ENCODE measurements at places on chromosomes 2 and 18.

DNA sequence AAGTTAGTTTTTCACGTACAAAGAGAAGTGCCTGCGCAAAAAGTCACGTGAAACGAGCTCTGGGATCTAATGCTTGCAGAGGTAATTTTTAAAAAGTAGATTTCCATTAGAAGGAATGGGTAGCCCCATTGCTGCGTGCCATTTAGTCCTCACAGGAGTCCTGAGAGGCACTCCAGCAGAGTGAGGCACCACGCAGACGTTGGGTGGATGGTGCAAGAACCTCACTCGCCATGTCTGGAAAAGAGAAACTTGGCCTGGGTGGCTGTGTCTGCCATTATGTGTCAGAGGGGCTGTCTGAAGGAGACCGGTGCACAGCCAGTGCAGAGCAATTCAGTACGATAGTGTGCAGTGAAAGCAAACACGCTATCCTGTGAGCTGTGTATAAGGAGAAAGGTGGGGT is 1.8 kb upstream of the HDAC4 start:
- DNase-seq: no peak

- no peak for DNase-seq
These were observed 83.3 kb upstream of the ZNF521 start for GRCh38 chr18:25435149-25435782.

DNA sequence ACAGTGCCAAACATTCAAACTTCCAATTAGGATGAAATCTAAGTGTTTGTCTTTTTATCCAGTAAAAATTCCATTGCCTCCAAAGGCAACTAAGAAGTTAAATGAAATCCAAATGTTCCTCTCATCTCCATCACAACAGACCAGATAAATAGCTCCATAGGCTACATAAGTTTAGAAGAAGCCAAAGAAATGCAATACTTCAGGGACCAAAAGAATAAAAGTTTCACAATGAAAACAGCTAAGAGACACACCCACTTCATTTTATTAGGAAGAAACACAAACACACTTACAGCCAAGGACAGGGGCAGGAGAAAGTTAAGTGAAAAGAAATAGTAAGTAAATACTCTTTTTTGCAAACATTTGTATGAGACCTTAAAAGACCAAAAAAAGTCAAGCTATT is 88.5 kb upstream of the CCDC150 start:
- no peak for DNase-seq

GRCh38 chr2:70080610-70081200 is 6.6 kb upstream of the PCBP1 start:
- DNase-seq: no peak

GRCh38 chr2:170396799-170397459 is 219.0 kb downstream of the MYO3B start:
- DNase-seq: no peak

DNA sequence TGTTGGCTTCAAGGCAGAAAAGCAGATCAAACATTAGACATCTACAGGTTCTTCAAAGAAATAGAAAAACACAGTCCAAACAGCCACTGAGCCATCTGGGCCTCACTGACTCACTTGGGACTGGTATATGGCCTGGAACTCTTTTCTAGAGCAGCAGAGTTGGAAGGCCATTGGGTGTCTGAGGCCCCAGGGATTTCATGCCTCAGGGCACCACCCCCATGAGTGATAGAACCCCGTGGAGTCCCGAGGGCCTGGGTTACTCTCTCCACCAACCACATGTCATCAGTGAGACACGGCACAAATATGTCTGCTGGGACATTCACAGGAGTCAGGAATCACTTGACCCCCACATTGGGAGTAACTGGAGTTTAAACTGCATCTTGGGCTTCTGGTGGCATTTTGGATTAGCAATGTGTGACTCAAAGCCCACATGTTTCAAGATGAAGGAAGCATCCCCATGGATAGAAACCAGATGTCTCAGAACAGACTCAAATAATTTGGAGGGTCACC is 44.0 kb downstream of the CAPN13 start:
- DNase-seq: no peak

GRCh38 chr2:205650450-205650849 is 31.9 kb upstream of the NRP2 start:
- no peak for DNase-seq

DNA sequence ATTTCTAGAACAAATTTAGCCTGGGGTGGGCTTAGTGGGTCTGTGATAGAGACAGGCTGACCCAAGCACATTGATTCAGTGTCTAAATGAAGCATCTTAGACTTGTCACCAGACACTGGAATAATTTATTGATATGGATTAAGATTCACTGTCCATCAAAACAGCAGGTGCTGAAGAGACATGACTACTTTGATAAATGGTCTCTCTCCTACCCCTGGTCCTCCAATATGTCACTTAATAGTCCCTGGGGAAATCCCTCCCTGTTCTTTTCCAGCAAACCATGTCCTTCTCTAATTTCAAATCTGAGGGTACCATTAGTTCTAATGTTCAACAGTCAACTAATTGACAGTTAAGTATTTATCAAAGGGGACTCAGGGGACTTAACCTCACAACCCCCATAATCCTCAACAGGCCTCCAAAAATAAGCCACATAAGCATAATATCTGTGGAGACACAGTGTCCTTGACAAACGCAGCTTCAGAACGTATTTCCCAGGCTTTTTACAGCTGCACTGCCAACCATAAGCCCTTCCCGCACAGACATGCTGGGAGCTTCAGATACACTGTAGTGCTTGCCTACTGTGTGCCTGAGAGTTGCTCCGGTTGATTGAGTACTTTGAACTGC is 391.0 kb downstream of the THSD7B start:
- DNase-seq: no peak

- no peak for DNase-seq
These were observed 67.0 kb downstream of the SP3 start for GRCh38 chr2:173898178-173898668.

- no peak for DNase-seq
These were observed 25.5 kb downstream of the CCDC141 start for GRCh38 chr2:179024445-179024844.

DNA sequence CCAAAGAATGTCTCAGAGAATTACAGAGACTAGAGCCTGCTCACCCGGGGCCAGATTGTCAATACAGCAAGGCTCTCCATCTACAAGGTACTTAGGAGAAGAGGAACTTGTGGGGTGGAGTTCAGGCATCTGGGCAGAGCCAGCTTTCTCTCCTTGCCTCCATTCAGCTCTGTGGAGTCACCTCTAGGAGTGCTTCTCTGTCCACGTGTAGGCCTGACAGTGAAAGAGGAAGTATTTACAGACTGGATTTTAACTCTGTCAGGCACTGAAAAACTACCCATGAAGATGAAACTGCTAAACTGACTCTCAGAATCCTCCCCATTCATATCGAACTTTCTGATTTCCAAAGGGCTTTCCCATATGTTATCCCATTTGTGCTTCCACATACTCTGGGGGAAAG is 315.6 kb downstream of the SETBP1 start:
- no peak for DNase-seq

DNA sequence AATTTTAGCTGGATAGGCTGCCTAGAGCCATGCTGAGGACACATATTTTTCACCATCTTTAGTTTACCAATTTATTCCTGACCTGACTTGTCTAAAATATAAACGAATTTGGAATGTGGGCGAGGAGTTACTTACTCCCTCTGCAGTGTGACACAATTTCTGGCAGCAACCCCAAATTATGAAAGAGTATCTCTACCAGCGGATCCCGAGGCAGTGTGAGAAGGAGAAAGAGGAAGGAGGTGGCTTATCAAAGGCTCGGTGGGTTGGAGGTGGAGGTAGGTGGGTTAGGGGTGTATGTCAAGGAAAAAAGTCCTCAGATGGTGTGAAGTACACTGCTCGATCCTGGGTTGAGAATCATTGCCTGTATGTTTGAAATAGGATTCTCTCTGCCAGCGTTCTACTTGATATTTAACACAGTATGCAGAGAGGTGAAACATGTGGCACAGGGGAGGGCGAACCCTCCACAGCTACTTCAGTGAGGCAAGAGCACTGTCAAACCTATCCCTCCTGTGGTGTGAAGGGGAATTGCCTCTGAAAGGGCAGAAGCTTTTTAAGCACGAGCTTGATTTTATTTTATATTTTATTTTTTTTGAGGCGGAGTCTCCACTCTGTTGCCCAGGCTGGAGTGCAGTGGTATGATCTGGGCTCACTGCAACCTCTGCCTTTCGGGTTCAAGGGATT is 76.0 kb downstream of the RFTN2 start:
- DNase-seq: no peak

- no peak for DNase-seq
These were observed 20.6 kb upstream of the ATRAID start for GRCh38 chr2:27191070-27191829.

DNA sequence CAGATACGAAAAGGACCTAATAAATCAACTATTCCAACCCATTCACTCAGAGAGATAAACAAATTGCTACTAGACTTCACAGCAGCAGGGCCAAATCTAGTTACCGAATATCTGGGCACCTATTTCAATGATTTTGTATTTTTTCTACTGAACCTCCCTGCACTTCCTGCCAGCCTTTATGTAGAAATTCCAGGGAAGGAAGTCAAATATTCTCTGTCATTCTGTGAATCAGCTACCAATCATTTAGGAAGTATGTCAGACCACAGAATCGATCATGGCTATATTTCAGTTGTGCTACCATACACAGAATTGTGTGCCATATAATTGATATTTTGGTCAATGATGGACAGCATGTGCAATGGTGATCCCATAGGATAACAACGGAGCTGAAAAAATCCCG is 109.6 kb upstream of the SPOPL start:
- DNase-seq: no peak

DNA sequence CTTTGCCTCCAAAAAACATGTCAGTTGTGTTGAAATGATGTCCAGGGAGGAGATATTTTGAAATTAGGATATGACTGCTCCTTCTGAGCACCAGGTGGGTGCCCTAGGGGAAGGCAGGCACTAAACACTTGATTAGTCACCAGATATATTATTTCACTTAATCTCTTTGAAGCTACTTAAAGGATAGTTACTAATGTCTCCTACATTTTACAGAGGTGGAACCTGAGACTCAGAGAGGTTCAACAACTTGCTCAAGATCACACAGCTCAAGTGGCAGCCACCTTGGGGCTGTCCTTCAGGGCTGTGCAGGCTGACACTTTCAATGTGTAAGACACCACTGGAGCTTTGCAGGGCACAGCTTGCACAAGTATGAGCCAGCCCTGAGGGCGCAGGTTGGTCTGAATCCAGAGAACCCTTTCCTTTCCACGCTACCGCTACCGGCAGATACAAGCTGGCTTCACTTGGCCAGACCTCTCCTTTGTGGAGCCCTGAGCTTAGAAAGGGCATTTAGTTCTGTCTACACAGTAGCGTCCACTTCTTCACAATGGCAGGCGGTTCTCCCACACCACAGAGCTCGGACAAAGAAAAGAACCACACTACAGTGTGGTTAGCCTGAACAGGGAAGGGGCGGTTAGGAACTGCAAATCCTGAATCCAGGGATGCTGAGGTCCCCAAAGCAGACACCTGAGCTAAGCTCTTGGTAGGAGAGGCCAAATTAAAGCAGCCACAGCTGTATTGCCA is 16.4 kb downstream of the ALPK2 start:
- DNase-seq: no peak

DNA sequence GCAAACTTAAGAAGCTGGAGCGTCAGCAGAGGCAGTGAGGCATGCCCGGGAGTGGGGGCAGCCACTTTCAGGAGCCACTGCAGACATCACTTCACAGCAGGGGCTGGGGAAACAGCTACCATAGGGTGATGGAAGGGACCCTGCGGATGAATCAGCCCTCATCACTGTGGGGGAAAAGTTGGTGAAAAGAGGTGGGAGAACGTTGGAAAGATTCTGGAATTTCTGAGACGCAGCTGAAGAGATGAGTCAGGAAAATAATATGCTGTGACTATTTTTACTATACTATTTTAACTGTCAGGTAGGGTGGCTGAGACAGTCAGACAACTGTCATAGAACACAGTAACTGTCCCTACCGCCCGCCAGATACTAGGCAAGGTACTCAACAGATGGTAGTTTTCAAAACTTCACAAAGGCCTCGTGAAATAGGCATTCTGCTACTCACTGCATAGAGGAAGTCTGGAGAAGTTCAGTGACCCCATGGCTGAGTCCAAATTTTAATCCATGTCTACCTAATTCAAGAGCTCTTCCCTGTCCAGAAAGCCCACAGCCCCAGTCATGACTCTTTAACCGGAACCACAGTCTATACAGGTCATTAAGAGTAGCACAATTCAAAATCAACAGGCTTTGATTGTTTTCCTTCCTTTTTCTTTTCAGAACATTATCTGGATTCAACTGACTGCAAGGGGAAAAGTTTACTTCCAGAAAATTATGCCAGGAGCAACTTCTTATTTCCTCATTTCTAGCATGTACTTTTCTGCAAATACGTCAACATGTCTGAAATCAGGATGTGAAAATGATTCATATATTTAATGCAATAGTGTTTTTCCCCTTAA is 39.3 kb upstream of the EPB41L3 start:
- no peak for DNase-seq

DNA sequence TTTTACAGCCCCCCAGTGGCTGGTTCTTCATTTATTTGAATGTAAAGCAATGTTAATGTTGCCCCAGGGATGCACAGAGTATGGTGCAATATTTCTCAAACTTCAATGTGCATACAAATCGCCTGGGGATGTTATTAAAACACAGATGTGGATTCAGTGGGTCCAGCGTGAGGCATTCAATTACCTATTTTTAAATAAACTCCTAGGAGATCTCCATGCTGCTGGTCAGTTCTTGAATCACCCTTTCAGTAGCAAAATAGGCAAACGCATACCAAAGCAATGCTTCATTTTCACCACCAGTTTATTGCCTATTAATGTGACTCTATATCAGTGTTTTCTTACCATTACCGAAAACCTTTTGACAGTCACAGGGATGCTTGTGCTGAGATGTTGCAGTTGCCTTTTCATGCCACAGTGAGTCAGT is 530.7 kb downstream of the CBLN2 start:
- no peak for DNase-seq

All from T-helper 2 cell treated with Interferon-gamma antibody and Interleukin-4, amounts not matched to agents 5 μg/mL and 100 μg/mL, for 36 hours (primary cell).